ENCODE measurements at places on chromosomes 1 and 21. TPM values are rescaled to one million over a fixed set of nuclear protein-coding genes. Genes with fewer than 3 reads are reported as not detected.

DENND1B gene
- polyA plus RNA-seq: 10.9 TPM

CLCNKB gene
- 0.42 TPM for polyA plus RNA-seq

OR10J5 gene
- 0.07 TPM for polyA plus RNA-seq

RIPK4 gene
- 22.2 TPM for polyA plus RNA-seq

TCEA3 gene
- polyA plus RNA-seq: 29.4 TPM

NHLH1 gene
- polyA plus RNA-seq: 0.19 TPM

GRCh38 chr1:93000291-93000690 is 39.0 kb upstream of the DIPK1A start:
- DNase-seq: no peak

DNA sequence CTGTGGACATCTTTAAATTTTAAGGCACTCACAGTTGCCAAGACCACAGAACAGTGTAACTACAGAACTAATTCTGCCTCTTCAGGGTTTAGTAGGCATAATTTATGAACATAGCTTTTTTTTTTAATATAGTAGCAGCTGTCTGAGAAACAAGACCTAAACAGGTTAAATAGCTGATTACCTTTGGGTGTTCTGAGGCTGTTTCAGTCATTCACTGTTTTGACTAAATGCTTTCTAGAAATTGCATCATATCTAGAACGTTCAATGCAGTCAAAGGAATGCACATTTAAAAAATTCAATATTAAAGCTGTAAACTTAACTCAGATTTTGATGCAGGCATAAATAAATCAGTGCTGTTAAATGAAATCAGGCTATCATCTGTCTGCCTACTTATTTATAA is 101.6 kb downstream of the BRINP3 start:
- no peak for DNase-seq

- no peak for DNase-seq
These were observed 27.7 kb downstream of the CAPZB start for GRCh38 chr1:19457607-19458006.

DNA sequence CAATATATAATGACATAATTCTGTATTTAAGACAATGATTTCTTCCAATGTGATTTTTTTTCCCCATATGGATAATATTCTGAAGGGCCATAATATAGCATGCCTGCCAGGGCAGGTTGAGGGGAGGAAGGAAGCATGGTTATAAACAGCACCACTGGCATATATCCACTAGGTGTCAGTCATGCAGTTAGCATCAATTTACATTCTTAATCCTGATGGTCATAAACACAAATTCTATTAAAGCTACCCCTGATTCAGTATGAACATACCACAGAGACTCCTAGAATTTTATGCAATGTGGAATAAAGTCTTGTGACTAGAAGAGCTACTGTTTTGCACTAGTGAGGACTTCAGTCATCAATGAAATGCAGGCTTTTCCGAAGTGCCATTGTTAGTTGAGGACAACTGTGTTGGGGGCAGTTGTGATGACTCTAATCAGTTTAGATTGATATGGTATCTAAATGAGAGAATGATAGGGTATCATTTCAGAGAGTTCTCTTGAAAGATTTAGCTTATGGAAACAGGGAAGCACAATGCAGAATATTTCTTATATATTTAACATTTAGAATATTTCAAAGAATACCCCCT is 342.7 kb upstream of the NR5A2 start:
- DNase-seq: peak; percentile 61

- DNase-seq: no peak
These were observed 27.8 kb downstream of the PIGM start for GRCh38 chr1:160004001-160004400.

- no peak for DNase-seq
These were observed 24.1 kb downstream of the CHI3L2 start for GRCh38 chr1:111251570-111251969.

- no peak for DNase-seq
These were observed 52.1 kb upstream of the LEPR start for GRCh38 chr1:65368403-65368802.

DNA sequence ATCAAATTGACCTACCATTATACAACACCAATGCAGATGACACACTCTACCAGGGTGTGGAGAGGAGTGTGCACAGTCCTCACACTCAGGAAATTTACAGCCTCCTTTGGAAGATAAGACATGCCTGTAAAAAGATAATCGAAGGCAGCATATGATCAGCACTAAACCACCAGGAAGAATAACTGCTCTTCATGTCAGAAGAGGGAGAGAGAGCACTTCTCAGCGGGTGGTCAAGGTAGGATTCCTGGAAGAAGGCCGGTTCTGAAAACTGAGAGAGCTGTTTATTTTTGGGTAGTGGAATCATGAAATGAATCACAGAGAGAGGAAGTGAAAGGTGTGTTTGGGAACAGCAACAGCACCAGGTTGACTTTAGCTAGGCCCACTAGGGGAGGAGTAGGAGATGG is 14.0 kb upstream of the ZNF697 start:
- DNase-seq: peak; percentile 55

GRCh38 chr1:43834280-43835081 is 99.1 kb upstream of the ARTN start:
- DNase-seq: no peak
